ENCODE measurements at places on chromosomes 12 and 14. TPM values are rescaled to one million over a fixed set of nuclear protein-coding genes. Genes with fewer than 3 reads are reported as not detected.

ADAMTS20 gene
- polyA plus RNA-seq: 0.80 TPM

PTHLH gene
- 1.1 TPM for polyA plus RNA-seq

TMPRSS12 gene
- polyA plus RNA-seq: 0.09 TPM

FAM90A1 gene
- polyA plus RNA-seq: 1.3 TPM

All from renal cortex interstitium (tissue), 15 donors.